ENCODE measurements at places on chromosomes 5 and 9.

- DNase-seq = no peak
Observed at GRCh38 chr9:15213249-15213648, 93.8 kb downstream of the TTC39B start.

GRCh38 chr9:79583952-79584654, 12.3 kb downstream of the TLE4 start:
- DNase-seq = no peak

DNA sequence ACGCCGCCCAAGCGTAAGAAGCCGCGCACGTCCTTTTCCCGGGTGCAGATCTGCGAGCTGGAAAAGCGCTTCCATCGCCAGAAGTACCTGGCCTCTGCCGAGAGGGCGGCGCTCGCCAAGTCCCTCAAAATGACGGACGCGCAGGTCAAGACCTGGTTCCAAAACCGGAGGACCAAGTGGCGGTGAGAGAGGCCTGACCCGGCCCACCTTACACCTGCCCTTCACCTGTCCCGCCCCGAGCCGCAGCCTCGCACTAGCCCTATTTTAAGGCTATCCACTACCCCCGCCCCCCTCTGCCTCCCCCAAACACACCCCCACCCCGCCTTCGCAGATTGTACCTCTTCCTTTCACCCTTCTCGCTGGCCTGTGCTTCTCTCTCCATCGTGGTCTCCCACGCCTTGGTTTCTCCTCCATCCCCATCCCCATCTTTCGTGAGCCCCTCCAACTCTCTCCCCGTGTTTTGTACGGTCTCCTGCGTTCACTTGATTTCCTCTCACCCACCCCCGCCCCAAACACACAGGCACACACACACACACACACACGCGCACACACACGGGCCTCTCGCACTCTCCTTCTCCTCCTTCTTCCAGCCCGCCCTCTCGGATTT, 1.3 kb downstream of the TLX3 start:
- DNase-seq = no peak

GRCh38 chr5:166123717-166124116, 2167.7 kb upstream of the WWC1 start:
- DNase-seq = no peak

- DNase-seq = no peak
Observed at GRCh38 chr9:136996361-136997292, at the start of gene CLIC3. TSS of gene CLIC3 (minus strand) at chr9:136996568. CDS start at chr9:136996543, 25 bp downstream.

Data from choroid plexus epithelial cell (primary cell).